ENCODE measurements at places on chromosomes 6 and 20. TPM values are rescaled to one million over a fixed set of nuclear protein-coding genes. Genes with fewer than 3 reads are reported as not detected.

Gene MANEA
- 10.0 TPM for total RNA-seq

Gene HTR1B
- total RNA-seq: not detected

Gene HLA-DPA1
- 64.3 TPM for total RNA-seq

Gene C6orf15
- not detected for total RNA-seq

Gene ADGB
- not detected for total RNA-seq

Gene C6orf141
- total RNA-seq: 3.6 TPM

DNA sequence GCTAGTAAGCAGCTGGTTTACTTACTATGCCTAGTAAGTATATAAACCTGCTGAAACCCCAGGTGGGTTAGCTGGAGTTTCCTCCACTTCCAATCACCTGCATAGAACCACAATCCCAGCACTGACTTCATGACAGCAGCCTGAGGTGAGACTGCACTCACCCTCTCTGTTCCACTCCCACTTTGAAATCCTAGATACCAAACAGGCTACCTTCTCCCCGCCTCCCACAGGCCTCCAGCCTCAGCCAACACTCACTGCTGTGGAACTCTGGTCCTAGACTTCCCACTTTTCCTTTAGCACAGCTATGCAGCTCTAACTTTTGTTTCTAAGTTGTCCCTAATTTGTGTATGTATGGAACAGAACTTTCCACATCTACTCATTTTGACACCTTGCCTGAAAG, 149.7 kb upstream of the ARID1B start:
- H3K27me3 ChIP-seq: no peaks in the 10 kb centered on the region
- no peak for DNase-seq
- H3K4me3 ChIP-seq: no peak overlapping the region
- no peaks in the 10 kb centered on the region for H3K36me3 ChIP-seq
- no peaks in the 10 kb centered on the region for H3K4me1 ChIP-seq
- H3K27ac ChIP-seq: no peak overlapping the region

GRCh38 chr20:45085289-45085688, 15.6 kb downstream of the KCNS1 start:
- no peak overlapping the region for H3K4me3 ChIP-seq
- no peaks in the 10 kb centered on the region for H3K27me3 ChIP-seq
- no peak for DNase-seq
- no peak overlapping the region for H3K27ac ChIP-seq

DNA sequence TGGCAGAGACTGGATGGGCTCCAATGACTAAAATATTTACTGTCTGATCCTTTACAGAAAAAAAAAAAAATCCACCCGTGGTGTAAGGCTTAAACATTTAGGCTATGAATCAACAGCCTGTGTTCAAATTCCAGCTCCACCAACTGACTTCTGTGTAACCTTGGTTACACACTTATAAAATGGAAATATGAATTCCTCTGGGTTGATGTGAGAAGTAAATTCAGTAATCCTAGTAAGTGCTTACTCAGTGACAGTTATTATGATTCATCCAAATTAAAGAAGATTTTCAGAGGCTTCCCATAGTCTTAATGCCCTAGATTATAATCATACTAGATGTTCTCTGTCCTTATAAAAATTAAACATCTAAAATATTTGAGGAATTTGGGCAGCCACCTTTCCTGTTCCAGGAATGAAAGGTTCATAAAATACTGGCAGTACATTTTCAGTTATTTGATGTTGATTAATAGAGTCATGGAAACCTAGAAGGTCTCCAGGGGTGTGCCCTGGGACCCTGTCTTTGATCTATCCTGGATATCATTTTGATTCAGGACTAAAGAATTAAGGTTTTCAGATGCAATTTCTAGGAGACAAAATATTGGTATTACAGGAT, 180.3 kb upstream of the ZNF217 start:
- H3K4me1 ChIP-seq: no peaks in the 10 kb centered on the region
- H3K36me3 ChIP-seq: no peaks in the 10 kb centered on the region
- no peak overlapping the region for H3K4me3 ChIP-seq
- DNase-seq: no peak
- no peaks in the 10 kb centered on the region for H3K27me3 ChIP-seq

GRCh38 chr6:150617062-150617461, 17.4 kb downstream of the PLEKHG1 start:
- H3K27me3 ChIP-seq: no peaks in the 10 kb centered on the region
- no peaks in the 10 kb centered on the region for H3K36me3 ChIP-seq
- H3K4me1 ChIP-seq: no peaks in the 10 kb centered on the region
- H3K27ac ChIP-seq: no peak overlapping the region

GRCh38 chr6:78835817-78836216, 31.5 kb upstream of the IRAK1BP1 start:
- H3K4me3 ChIP-seq: no peak overlapping the region
- H3K27ac ChIP-seq: no peak overlapping the region
- no peaks in the 10 kb centered on the region for H3K27me3 ChIP-seq
- no peak for DNase-seq

- H3K27ac ChIP-seq: no peak overlapping the region
- no peak for DNase-seq
- H3K27me3 ChIP-seq: no peaks in the 10 kb centered on the region
- no peaks in the 10 kb centered on the region for H3K4me1 ChIP-seq
Observed at GRCh38 chr6:112986321-112986720, 639.2 kb downstream of the RFPL4B start.

- no peaks in the 10 kb centered on the region for H3K27me3 ChIP-seq
- no peak for DNase-seq
- no peak overlapping the region for H3K27ac ChIP-seq
Observed at GRCh38 chr6:142183351-142183750, 36.3 kb downstream of the VTA1 start.
